ENCODE measurements at places on chromosomes 1 and 21.
A peak's percentile ranks its signal among the peaks of the same experiment; 100 is the strongest.

DNA sequence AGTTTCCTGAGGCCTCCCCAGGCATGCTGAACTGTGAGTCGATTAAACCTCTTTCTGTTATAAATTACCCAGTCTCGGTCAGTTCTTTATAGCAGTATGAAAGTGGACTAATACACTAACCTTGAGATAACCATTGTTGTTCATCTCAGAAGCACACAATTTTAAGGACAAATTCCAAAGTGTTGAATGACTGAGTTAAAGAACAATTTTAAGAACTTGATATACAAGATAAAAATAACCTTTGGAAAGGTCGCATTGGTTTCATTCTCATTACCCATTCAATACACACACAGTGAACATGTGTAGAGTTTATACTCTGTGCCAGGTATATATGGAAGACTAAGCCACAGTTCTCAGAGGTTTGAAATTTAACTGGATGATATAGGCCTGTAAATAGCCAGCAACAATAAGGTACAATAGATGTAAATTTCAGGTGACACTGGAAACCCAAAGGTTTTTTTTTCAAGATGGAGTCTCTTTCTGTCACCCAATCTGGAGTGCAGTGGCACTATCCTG lies 19.1 kb upstream of the SRSF10 start:
- DNase-seq, result no peak

GRCh38 chr1:223621312-223621734 lies 44.2 kb downstream of the CAPN8 start:
- no peak for DNase-seq

DNA sequence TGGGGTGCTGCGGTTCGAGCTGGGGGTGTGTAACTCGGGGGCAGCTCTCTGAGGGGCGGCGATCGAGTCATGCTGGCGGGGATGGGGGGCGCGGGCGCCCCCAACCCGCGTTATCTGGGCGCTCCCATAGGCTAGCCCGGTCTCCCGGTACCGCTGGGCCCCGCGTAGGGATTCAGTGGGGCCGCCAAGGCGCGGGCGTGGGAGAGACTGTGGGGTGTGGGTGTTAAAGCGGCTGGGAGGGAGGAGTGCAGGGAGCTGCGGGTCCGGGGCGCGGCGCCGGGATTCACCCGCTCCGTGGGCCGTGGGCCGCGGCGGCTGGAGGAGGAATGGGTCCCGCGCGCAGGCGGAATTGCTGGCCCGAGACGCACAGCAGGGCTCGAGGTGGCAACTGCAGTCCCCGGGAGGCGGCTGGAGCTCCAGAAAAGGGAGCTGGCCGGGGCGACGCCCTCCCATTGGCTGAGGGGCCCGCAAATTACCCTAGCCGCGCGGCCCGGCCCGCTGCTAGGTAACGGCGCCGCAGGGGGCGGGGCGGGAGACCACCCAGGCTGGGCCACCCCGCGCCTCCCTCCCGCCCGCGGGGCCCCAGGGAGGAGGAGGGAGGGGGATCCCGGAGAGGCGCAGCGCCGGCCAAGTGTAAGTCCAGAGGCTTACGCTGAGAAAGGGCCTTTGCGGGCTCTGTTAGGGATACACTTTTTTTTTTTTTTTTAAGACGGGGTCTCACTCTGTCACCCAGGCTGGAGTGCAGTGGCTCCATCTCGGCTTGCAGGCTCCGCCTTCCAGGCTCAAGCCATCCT lies at the start of gene PTCH2:
Gene PTCH2 (minus strand): TSS at position 392 of the 794 bp plus-strand sequence. CDS start 321 bp downstream, at position 71.
- peak; percentile 89 for DNase-seq

DNA sequence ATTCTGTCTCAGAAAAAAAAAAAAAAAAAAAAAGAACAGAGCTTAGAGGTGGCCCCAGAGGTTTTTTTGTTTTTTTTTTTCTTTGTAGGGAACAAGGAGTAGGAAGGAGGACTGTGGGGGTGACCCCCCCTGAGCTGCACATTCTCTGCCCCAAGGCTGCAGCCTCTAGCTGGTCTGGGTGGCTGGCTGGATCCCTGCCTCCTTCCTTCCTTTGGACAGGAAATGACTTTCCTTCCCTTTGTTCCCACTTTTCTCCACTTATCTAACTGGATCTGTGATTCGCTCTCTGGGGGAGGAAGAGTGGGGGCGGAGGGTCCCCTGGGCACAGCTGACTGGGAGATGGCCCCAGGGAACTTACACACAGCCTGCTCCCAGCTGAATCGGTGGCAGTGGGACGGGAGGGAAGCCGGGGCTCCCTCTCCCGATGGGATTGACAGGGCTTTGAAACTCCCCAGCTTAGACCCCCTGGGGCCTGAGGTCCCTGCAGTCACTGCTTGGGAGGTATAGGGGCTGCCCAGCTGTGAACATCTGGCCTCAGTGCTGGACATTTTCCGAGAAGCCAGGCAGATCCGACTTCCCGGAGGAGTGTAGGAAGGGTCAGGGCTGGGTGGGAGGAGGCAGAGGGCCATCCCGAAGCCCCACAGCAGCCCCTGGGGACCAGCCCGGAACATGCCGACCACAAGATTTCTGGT lies 2.1 kb downstream of the FBLIM1 start:
- DNase-seq, result peak; percentile 77

DNA sequence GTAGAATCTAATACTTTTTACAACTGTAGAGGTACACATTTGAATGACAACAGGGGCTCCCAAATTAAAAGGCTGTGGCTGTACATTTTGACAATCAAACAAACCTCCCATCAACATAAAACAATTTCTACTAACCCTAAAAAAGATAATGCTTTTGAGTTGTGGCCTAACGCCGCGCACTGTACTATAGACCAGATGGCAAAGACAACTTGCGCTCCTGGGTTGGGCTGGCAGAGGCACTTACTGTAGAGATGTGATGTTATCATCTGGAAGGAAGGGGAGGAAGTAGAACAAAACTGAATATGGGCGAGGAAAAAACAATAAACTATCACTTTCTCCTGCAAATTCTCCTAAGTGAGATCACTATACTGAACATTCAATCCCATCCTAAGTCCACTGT lies 26.1 kb downstream of the SPRTN start:
- no peak for DNase-seq

- DNase-seq, result no peak
Observed at GRCh38 chr1:50930193-50930592, 29.9 kb downstream of the FAF1 start.

- no peak for DNase-seq
Observed at GRCh38 chr21:28220680-28221079, 772.0 kb downstream of the LTN1 start.

DNA sequence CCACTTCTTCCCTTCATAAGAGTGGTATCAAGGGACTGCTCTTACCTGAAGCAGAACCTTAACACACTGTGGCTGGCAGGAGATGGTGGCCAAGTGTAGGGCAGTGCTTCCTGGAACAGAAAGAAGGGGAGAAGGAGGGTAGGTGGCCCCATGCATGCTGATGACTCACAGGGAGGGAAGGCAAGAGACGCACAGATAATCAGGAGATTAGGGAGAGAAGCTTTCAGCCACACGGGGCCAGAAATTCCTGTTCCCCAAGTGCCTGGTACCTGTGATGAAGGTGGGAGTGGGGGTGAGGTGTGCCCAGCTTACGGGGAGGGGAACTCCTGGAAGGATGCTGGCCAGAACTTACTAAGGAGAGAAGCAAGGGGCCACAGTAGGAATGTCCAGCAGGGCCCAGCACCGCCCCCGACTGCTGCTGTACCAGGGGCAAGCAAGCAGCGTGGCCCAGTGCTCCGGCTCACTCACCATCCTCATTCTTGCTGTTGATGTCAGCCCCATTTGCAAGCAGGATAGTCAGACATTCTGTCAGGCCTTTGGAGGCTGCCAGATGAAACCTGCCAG lies 7.7 kb downstream of the ANKRD35 start:
- DNase-seq, result no peak

DNA sequence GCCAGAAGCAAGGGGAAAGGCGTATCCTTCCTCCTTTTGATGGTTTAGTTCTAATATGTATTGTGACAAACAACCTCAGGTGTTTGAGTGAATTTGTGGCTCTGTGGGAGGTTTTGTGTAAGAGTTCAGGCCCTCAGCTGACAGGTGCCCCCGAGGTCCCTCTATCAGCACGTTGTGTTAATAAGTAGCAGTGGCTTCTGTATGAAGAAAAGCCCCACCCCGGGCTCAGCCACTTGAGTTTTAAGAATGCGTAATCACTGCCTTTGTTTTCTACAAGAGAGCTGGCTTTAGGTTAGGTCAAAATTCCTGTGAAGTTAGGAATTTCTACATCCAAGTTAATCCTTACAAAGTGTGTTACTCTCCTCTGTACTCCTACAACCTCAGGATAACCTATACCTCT lies 92.4 kb upstream of the PGBD5 start:
- DNase-seq, result no peak

GRCh38 chr1:114152508-114153260 lies 985 bp downstream of the SYT6 start:
- no peak for DNase-seq

GRCh38 chr1:57719274-57719673 lies 295.4 kb upstream of the DAB1 start:
- no peak for DNase-seq

GRCh38 chr1:47231301-47232186 lies 481 bp downstream of the TAL1 start:
- no peak for DNase-seq

DNA sequence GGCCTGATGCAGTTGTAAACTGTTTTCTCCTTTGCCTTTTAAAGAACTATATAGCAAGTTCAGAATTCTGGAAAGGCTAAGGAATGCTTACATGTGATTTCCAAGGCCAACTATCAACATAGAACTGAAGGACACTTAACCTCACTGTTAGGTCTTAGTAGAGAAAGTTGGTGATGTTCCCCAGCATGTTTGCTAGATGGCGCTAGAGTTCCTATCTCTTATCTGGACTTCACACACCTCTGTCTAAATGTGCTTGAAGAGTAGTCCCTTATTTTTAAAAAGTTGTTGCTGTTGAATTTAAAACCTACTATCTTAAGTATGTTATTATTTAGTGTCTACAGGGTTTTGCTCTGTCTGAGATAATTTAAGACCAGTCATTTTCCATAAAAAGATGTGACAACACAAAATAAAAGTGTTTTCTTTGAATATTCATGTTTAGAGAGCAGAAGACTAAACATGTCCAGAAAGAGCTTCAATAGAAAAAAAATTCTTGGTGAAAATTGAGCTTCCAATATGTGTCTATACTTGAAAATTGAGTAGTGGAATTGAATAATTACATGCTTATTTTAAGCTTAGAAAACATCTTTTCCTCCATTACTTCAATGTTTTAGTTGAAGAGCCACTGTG lies 237.3 kb downstream of the S1PR1 start:
- no peak for DNase-seq
